SK-N-MC (cell line): ENCODE measurements at places on chromosomes 3 and 15.

GRCh38 chr15:100429116-100429728 lies 87.4 kb upstream of the ADAMTS17 start:
- no peak for DNase-seq

DNA sequence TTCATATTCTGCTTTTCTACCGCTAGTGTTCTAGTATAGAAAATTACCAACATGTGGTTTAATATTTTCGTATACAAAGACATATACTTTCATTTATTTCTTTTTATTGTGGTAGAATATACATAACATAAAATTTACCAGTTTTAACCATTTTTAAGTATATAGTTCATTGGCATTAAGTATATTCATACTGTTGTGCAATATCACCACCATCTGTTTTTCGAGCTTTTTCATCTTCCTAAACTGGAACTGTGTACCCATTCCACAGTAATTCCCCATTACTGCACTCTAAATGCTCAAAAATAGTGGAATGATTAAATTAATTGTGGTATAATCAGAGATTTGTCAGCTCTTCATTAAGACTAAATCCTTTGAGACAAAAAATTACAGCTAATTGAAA lies 62.9 kb downstream of the ECT2 start:
- DNase-seq, result no peak

DNA sequence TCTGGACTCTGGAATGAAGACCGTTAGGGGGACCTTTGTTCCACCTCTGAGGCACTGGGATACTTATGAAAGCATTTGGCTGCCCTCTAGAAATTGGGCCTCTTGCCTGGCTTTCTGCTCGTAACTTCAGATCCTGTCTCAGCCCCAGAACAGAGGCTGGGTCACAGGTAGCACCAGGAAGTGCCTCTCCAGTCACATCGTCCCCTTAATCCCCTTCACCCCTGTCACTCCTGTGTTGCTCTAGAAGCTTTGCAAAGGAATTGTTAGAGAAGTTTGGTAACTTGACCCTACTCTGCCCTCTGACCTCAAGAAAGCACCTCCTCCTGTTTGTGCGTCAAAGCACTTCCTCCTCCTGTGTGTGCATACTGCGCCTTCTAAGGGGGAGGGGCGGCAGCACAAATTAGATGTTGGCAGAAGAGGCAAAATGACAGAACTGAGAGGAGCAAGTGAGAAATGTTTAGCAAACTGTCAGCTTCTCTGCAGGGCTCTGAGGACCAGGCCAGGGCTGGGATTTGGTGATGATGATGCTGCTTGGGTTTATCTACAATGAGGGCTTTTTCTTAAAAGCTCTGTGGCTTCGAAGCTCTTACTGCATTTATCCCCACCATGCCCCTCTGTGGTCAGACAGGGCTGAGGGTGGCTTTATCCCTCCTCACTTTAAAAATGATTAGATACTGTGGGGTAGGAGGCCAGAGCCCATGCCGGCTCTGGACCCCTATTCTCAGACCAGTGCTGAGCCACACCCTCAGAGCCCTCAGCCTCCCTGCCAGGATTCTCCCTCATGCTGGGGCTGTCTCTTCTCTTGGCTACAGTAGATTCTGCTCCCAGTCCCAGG lies 76.2 kb downstream of the LARS2 start:
- DNase-seq, result no peak

DNA sequence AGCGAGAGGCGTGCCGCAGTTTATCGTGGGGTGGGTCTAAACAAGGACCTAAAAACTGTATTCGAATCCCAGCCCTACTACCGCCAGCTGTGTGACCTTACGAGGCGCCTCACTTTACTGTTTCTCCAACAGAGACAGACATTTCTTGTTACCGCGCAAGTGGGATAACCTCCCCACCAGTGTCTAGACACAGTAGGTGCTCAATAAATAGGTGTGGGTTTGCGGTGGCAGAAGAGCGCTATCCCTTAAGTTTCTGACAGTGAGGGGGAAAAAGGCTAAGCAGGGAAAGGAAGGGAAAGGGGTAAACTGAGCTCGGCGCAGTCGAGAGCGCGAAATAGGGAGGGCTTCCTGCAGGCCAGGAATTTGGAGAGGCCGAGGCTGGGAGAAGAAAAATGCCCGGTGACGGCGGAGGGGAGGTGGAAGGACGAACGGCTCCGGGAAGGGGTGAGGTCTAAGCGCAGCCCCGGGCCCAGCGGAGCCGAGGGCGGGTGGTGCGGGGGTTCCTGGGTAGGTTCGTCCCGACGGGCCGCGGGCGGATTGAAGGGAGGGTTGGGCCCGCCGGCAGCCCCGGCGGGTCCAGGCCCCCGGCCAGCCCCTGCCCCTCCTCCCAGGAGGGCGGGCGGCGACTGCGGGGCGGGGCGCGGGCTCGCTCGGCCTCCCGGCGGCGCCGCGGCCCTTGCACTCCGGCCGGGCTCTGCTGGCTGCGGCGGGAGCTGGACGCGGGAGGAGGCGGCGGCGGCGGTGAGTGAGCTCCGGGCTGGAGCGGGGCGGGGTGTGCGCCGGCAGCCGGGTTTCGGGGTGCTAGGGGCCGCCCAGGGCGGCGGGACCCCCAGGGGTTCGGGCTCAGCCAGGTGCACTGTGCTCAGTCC lies at the start of gene CGNL1:
Gene CGNL1, plus strand, starts transcription at position 679 of the 869 bp plus-strand sequence. CDS start 61,495 bp downstream, outside the sequence.
- DNase-seq, result no peak

DNA sequence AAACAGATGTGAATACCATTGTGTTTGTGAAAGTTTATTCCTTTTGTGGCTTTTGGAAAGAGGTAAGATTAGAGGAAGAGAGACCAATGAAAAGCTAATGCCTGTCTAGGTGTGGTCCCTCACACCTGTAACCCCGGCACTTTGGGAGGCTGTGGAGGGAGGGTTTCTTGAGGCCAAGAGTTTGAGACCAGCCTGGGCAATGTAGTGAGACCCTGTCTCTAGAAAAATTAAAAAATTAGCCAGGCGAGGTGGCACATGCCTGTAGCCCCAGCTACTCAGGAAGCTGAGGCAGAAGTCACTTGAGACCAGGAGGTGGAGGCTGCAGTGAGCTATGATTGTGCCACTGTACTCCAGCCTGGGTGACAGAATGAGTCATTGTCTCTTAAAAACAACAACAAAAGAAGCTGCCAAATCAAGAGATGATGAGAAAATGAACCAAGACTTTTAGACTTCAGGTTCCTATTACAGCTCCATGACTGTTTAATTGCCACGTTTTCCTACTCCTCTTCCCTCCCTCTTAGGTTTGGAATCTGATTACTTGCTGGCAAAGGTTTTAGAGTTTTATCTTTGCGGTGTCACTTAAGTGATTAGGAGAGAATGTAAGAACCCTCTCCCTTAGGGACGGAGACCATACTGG lies 68.7 kb downstream of the CGNL1 start:
- no peak for DNase-seq

- DNase-seq, result no peak
Observed at GRCh38 chr15:88023914-88024313, 232.6 kb downstream of the NTRK3 start.

DNA sequence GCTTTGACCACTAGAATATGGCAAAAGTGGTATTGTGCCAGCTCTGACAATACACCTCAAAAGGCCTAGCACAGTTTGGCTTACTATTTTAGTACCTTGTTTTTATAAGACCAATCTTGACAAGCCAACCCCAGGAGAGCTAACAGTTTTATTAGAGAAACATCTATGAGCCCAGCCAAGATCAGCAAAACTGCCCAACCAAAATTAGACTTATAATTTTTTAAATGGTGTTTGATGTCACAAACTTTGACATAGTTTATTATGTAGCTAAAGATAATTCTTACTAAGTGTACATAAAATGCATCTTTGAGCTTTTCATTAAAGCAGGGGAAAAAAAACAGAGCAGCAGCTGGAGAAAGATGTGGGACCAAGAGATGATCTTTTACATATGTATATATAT lies 537.5 kb downstream of the ZPLD1 start:
- no peak for DNase-seq

GRCh38 chr15:33045066-33045810 lies 149.3 kb downstream of the FMN1 start:
- DNase-seq, result no peak

DNA sequence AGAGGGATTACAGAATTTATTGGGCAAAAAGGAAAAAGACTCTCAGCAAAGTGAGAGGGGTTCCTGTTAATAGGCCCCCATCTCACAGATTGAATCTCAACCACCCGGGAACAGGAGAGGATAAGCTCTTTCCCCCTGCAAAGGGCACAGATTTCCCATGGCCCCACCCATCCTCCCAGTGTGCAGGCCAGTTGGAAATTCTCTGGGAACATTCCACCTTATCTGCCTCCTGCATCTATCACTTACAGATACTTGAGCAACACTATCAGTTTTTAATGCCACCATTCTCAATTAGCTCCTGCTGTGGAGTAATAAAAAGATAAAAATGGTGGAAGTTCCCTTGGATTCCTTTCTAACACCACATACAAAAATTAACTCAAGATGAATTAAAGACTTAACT lies 350.0 kb upstream of the BCHE start:
- DNase-seq, result no peak

GRCh38 chr15:67307889-67308597 lies 53.5 kb downstream of the IQCH start:
- no peak for DNase-seq

DNA sequence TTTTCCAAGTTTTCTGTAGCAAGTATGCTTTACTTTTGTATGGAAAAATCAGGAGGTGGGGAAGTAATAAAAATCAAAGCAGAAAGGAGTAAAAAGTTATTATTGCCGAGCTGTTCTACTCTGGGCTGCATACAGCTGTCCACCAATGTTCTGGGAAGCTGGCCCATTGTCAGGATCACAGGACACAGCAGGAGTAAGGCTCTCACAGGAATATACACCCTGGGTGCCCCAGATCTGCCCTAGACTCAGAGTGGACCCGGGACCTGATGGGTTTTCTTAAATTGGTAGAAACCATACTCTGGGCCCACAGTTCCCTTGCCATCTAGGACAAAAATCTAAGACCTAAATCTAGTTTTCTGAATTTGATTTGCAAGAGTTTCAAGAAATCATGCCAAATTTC lies 60.4 kb downstream of the TNIK start:
- DNase-seq, result no peak

GRCh38 chr15:61834076-61834697 lies 226.1 kb downstream of the VPS13C start:
- DNase-seq, result peak; percentile 80

GRCh38 chr15:75170711-75171341 lies 30.9 kb upstream of the C15orf39 start:
- no peak for DNase-seq

DNA sequence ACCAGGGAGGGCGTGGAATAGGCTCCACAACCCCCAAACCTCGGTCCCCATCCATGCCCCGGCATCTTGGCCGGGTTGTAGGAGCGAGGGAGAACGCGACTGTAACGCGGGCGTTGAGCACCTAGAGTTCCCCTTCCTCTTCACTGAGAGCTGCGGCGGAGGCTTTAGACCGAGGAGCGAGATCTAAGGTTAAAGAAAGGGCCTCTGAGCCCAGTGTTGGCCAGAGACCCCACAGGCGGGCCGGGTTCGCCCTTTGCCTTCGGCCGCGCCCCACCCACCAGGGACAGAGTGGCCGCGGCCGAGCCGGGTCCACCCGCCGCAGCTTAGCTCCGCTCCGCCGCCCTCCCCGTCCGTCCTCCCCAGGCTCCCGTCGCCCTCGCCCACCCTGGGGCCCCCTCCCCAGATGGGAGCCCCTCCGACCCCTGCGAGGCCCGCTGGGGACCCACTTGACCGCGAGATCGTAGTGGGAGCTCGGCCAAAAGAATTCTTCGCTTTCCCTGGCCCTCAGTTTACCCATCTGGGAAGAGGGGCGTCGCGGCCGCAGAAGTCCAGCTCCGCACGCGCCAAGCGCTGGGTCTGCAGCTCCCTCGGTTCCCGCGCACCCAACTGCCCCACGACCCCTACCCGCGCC lies 425 bp downstream of the ANPEP start:
- DNase-seq, result no peak

- DNase-seq, result no peak
Observed at GRCh38 chr3:109900783-109901182, 563.4 kb upstream of the DPPA4 start.

GRCh38 chr3:64238971-64239667 lies 13.9 kb upstream of the PRICKLE2 start:
- no peak for DNase-seq

GRCh38 chr3:137332297-137332696 lies 374.5 kb downstream of the IL20RB start:
- DNase-seq, result no peak

DNA sequence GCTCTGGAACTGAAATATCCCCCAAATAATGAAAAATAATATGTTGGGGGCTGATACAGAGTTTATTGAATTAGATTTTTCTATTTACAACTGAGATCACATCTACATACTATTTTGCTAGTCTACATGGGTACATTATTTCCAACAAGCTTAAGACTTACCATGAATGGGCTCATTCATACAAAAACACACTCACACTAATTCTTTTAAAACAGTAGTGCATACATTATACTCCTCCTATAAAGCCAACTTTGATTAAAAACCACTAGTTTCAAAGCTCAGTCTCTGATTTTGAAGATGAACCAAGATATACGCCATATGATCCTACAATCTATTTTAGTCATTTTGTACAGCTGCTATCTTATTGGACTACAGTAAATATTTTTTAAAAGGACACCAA lies 24.9 kb downstream of the TSPAN3 start:
- DNase-seq, result no peak

DNA sequence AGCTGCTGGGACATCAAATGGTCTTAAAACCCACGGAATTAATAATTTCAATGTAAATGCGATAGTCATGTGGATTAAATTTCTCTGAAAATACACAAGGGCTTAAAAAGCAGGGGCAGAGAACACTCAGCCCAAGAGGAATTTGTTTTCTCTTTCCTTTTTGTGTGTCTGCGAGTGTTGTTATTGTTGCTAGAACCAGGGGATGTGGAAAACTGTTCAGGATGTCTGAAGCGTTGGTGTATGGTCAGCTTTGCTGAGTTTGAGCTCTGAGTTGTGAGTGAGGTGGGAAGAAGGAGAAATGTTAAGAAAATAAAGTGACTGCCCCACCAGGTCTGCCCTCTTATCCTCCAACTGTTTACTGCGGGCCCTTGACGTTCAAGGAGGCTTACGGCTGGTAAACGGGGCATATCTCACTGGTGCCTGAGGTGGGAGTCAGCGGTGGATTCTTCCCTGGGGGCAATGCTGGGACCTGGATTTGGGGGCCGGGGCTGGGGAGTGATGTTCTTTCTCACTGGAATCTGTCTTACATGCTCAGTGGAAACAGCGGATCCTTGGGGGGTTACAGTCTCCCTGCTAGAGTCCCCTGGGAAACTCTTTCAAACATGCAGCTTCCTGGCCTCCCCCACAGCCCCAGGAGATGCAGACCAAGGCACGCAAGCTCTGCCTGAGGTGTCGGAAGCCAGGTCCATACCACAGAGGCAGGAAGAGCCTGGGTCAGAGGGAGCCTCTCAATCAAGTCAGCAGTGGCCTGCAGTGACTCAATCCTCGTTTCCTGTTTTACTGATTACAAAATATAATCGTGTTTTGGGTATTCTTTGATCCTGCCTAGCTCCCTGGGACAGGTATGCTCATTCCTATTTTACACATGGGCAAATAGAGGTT lies 41.8 kb downstream of the ITGA11 start:
- DNase-seq, result peak; percentile 58

DNA sequence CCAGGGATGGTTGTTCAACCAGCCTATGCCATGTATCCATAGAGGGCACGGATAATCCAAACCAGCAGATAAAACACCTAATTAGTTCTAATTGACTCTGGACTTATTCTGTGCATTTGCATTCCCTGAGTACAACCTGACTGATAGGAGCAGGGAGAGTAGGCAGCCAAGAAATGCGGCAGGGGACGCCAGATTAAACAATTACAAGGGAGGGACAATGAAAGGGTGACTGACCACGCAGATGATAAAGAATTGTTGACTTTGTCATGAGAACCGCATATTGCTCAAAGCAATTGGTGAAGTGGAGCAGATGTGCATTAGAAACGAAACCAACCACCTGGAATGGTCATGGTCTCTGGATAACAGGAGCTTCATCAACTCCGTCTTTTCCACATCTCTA lies 369.1 kb upstream of the FRG2C start:
- no peak for DNase-seq

- DNase-seq, result no peak
Observed at GRCh38 chr15:99014803-99015697, 7.5 kb upstream of the PGPEP1L start.
